Naive B cell (primary cell): ENCODE measurements at places on chromosomes 13 and 19. TPM values are rescaled to one million over a fixed set of nuclear protein-coding genes. Genes with fewer than 3 reads are reported as not detected.

KLK3 gene
- not detected for polyA plus RNA-seq

ZNF790 gene
- 10.9 TPM for polyA plus RNA-seq

- no peak for DNase-seq
These were observed 58.2 kb downstream of the GJA3 start for GRCh38 chr13:20102525-20103180.

GRCh38 chr19:53463263-53463662, 4.3 kb upstream of the ZNF813 start:
- no peak for DNase-seq

DNA sequence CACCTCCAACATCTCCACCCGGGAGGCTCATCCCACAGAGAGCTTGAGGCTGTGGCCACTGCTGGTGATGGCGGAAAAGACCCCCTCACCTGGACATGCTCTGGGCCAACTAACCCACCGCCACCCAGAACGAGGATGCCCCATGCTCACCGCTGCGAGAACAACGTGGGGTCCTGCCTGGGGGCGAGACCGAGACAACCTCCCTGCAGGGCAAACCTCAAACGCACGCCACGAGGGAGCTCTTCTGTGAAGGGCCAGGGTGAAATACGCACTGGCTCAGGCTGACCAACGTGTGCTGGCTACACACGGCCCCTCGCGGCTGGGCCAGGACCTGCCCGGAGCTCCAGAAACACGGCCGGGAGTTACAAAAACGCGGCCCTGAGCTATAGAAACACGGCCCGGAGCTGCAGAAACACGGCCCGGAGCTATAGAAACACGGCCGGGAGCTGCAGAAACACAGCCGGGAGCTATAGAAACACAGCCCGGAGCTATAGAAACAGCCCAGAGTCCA, 19.0 kb upstream of the PLPP2 start:
- DNase-seq: no peak

- DNase-seq: no peak
These were observed 41.7 kb upstream of the ATP11A start for GRCh38 chr13:112648101-112648500.

DNA sequence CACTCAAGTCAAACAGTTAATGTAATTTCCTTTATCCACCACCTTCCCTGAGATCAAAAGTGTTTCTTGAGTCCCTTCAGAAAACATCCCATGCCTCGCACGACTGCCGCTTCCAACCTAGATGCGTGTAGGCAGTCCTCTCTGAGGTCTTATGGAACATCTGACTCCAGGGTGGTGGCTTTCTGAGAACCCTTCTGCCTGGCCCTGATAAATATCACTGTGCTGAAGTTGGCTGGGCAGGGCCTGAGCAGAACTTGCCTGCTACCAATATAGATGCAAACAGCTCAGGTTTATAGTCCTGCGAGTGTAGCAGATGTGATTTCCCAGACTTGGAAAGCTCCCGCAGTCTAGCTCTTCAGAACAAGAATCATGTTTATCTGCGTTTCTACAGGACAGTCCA, 61.1 kb upstream of the GPR12 start:
- DNase-seq: no peak
